ENCODE measurements at places on chromosomes 5 and 9. TPM values are rescaled to one million over a fixed set of nuclear protein-coding genes. Genes with fewer than 3 reads are reported as not detected.

Gene CARTPT
- 8.7 TPM for total RNA-seq

GRCh38 chr9:130445268-130445983, 665 bp downstream of the ASS1 start:
- DNase-seq, result peak; percentile 71

Gene OGN
- 4.5 TPM for total RNA-seq

DNA sequence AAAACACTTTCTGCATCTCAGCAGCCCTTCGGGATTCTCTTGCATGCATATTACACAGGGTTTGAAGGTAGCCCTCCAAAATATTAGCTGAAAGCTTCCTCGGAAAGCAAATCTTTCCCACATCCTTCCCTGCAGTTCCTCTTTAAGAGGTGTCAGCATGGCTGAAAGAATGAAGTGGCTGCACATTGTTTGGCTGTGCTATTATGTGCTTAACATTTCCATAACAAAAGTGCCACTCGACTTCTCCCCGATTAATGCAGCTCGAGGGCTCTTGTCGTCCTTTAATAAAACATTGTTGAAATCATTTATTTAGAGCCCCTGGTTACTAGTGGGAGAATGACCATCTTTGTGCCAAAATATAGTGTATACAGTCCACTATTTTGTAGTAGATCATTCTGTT, 6.5 kb downstream of the GAS1 start:
- DNase-seq, result no peak

DNA sequence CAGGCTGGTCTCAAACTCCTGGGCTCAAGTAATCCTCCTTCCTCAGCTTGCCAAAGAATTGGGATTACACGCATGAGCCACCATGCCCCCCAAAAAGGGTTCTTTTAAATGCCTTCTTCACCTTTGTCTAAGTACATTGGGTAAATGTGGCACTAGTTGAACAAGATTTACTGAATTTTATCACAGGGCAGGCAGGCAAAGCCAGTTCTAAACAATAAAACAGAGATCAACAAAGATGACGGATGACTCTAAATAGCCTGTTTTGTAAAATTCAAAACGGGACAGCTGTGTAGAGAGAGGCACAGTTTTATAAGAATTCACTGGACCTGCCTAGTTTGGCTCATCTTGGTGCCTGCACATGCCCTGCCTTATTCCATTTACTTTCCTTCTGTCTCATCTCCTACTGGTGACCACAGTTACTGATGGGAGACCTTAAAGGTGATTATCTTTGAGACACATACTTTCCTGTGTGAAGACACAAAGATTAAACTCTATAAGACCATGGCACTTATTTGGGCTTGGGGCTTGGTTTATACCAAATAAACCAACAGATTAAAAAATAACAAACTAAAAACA, 149.6 kb upstream of the DMRT1 start:
- peak; percentile 17 for DNase-seq

GRCh38 chr5:90475436-90475980, 844 bp downstream of the POLR3G start:
- DNase-seq, result no peak

Gene KCNMB1
- 0.20 TPM for total RNA-seq

DNA sequence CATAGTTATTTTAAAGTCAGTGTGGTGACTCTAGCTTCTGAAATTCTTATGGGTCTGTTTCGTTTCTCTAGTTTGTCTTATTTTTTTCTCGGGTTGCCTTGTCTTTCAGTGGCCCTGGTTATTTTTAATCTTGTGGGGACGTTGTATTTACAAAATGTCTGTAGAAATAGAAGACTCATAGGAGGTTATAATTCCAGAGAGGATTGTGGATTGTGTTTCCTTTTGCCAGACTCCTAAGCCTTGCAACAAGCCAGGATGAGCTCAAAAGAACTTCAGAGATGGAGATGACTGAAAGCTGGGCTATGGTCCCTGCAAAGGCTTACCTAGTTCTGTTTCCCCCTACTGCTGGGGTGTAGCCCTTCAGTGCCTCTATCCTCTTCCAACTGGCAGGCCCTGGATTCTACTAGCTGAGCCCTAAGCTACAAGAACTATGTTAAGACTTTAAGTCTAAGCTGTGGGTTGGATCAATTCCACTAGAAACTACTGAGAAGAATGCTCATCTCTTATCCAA, 32.2 kb upstream of the LECT2 start:
- DNase-seq, result no peak

- DNase-seq, result no peak
Measured at GRCh38 chr5:127404190-127404589, 113.2 kb upstream of the PRRC1 start.

DNA sequence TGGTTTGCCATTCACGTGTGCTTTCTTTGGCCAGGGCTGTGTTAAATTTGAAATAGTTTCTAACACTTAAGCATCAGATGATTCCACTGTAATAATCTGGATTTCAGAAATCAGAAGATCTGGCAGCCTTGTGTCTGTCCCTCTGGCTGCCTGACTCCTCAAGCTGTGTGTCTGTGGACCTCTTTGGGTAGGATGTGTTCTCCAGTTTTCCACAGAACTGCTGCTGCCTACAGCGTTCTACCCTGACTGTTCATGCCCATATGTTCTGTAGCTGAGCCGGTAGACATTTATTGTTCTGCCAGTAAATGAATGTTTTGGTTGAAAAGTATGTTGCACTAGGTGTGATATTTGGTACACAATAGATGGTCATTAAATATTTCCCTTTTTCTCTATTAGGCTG, 81.3 kb downstream of the SH3GL2 start:
- DNase-seq, result no peak

GRCh38 chr9:112002131-112002846, 105.7 kb downstream of the UGCG start:
- DNase-seq, result no peak

GRCh38 chr9:91944711-91945110, 5.3 kb downstream of the ROR2 start:
- DNase-seq, result no peak

DNA sequence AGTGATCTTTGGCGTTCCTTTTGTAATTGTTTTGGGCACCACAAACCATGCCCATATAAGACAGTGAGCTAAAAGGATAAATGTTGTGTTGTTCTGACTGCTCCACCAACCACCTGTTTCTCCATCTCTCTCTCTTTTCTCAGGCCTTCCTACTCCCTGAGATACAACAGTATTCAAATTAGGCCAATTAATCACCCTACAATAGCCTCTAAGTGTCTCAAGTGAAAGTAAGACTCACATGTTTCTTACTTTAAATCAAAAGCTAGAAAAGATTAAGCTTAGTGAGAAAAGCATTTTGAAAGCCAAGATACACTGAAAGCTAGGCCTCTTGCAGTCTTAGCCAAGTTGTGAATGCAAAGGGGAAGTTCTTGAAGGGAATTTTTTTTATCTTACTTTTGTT, 268.8 kb upstream of the NREP start:
- no peak for DNase-seq

DNA sequence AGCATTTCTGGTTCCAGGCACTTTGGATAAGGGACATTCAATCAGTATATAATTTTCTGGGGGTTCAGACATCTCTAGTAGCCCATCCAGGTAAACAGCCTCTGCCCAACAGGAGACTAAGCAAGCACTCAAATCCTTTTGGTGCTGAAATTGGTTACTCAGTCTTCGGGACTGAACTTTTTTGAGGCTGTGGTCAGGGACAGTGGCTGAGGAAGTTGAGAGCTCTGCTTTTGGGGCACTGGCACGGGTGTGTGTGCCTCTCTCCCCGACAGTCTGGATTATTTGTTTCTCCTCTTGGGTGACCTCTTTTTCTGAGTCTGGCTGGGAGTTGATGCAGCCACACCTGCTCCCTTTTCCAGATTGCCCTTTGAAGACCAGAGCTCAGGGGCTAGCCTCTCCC, 47.6 kb downstream of the ACER2 start:
- DNase-seq, result no peak

GRCh38 chr5:160369990-160370712, at the start of gene C1QTNF2:
Gene C1QTNF2 (minus strand): TSS chr5:160370626. CDS start chr5:160355011, 15,615 bp downstream.
- peak; percentile 48 for DNase-seq

DNA sequence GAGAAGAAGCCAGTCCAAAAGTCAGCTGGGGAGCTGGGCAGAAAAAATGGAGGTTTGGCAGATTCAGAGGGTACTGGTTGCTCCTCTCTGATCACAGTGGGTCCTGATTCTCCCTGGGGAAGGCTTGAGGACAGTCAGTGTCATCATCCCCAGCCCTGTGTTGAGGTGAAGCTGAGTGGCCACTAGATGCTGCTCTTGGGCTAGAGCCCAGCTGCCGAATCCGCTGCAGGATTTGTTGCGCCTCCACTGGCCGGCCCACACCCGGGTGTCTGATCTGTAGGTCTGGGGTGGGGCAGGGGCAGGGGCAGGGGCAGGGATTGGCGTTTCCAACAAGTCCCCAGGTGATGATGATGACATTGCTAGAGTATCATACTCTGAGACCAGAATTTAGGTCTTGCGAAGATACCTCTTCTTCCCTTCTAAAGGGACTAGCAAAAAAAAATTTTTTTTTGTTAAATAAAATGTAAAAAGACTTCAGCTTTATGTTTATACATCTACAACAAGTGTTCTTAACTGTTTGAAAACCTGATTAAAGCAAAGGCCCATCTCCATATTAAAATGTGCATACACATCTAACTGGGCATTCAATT, 106.8 kb downstream of the PDE6A start:
- DNase-seq, result peak; percentile 17

GRCh38 chr9:124879226-124879625, 17.3 kb downstream of the ARPC5L start:
- no peak for DNase-seq

- peak; percentile 33 for DNase-seq
Measured at GRCh38 chr9:111456529-111456928, 27.7 kb downstream of the ECPAS start.

- DNase-seq, result no peak
Measured at GRCh38 chr5:61737301-61737963, 405.4 kb downstream of the ZSWIM6 start.

DNA sequence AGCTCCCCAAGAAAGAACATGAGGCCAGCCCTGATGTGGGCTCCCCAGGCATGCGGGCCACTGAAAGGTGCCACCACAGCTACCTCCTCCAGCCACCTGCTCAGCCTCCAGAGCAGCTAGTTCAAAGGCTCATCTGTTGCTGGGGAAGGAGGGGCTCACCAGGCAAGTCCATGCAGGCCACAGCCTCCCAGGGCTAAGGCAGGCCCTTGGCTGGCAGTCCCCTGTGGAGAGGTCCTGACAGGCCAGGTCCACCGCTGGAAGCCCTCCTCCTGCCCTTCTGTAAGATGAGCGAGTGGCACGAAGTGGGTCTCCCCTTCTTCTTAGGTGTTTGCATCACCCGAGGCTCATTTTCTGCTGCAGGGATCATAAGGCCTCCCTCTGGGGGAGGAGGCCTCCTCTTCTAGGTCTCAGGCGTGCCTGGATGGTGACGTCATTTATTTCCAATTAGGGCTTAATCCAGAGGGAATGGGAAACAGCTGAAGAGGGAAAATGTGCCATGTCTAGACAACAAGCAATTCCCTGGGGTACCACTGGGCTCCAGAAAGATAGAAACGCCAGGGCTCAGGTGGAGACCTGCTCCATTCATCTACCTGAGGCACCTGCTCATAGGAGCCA, 91.6 kb downstream of the CFAP90 start:
- DNase-seq, result no peak

- DNase-seq, result no peak
Measured at GRCh38 chr9:70119786-70120185, 76.1 kb downstream of the MAMDC2 start.

DNA sequence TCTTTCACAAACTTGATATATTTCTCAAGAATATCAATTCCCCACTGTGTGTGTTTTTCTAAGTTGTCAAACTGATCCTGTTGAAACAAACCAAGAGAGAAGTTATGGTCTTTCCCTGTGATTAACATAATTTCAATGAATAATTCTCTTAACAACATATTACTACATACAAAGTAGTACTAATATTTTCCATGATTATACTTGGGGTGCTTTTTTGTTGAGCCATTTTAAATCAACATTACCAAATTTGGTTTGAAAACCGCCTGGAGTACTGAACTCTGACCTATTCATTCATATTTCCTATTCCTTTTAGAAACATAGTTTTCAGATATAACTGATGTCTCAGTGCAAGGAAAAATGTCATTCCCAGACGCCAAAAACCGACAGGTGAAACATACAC, 48.1 kb downstream of the FNBP1 start:
- no peak for DNase-seq

- DNase-seq, result no peak
Measured at GRCh38 chr5:16806711-16807546, 129.2 kb downstream of the MYO10 start.

DNA sequence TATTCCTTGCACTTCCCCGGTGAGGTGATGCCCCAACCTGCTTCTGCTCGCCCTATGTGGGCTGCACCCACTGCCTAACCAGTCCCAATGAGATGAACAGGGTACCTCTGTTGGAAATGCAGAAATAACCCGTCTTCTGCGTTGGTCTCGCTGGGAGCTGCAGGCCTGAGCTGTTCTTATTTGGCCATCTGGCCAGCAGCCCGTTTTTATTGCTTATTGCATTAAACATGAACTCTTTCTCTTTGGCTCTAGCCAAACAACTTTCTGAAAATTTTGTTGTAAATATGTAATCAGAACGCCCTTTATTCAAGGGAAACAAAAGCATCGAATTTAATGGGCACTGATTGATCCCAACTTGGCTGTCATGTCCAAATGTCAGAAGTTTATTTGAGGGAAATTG, 124.7 kb upstream of the FTMT start:
- DNase-seq, result no peak

DNA sequence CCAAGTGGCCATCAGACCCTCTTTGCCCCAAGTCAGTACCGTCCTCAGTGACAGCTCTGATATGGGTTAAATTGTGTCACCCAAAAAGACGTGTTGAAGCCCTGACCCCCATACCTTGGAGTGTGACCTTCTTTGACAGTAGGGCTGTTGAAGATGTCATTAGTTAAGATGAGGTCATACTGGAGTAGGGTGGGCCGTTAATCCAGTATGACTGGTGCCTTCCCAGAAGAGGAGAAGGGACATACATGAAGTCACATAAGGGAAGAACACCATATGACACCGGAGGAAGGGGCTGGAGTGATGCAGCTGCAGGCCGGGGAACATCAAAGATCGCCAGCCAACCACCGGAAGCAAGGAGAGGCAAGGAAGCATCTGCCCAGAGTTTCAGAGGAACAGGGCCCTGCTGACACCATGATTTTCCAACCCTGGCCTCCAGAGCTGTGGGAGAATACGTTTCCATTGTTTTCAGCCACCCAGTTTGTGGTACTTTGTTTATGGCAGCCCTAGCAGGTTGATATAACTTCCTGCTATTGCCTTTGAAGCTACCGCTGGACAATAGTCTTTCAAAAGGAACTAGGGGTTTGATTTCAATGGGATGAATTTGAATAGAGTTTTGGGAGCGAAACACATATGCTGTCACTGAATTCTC, 36.4 kb upstream of the CPEB4 start:
- DNase-seq, result no peak

- no peak for DNase-seq
Measured at GRCh38 chr9:126618190-126618584, 4.5 kb downstream of the LMX1B start.

DNA sequence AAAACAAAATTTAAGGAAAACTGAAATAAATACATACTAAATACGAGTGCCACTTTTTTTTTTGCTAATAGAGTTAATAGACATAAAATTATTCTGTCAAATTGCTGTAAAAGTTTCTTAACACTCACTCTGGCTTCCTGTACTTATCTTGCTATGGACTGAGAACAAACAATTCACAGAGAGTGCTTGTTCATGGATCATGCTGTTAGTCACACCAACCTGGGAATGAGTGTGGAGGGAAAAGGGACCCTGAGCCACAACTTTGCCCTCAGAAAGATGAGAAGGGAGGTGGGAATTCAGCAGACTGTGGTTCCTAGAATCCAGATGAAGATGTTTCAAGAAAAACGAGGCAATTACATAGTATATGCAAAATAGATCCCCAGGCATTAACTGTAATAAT, 246.9 kb downstream of the FBXL7 start:
- DNase-seq, result no peak

Data from thyroid gland (tissue), 4 donors.